ENCODE measurements at places on chromosomes 6 and 20. TPM values are rescaled to one million over a fixed set of nuclear protein-coding genes. Genes with fewer than 3 reads are reported as not detected.

Gene SDC4
- 41.2 TPM for total RNA-seq

- no peak for DNase-seq
- no peak overlapping the region for H3K27ac ChIP-seq
- H3K36me3 ChIP-seq: no peaks in the 10 kb centered on the region
- no peak overlapping the region for H3K4me3 ChIP-seq
- no peaks in the 10 kb centered on the region for H3K4me1 ChIP-seq
Measured at GRCh38 chr20:38202153-38202981, 37.3 kb upstream of the TGM2 start.

DNA sequence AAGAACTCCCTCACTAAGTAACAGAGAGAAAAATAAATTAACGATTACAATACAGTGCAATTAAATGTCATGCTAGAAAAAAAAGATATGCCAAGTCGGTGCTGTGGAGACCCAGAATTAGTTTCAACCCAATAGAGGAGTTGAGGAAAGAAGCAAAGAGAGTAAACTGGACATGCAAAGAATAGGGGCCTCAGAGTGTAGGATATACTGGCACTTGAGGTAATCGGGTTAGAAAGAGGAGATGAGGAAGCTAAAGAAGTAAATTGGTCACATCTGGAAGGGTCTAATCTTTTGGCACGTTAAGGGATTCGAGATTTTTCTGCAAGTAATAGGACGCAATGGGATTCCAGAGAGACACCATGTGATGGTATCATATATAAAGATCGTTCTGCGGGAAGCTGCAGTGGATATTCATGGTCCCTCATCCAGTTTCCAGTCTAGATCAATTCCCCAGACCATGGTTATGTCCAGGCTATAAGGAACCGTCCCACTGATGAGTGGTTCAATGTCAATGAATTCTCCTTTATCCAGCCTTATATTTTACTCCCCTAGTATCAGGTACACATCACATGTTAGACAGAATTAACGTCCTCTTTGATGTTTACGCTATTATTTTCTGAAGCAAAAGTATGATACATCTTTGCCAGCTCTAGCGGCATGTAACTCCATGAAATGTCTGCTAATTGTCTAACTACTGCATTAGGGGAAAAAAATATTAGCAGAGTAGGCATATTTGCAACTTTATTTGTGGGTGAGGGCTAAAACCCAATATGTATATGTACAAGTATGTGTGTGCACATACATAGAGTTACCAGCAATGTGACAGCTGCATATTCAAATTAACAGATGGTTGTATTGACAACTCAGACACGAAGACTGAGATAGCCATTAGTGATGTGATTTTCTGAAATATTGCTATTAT lies 1.1 kb upstream of the TBC1D32 start:
- H3K4me3 ChIP-seq: peak overlapping the region; percentile 74
- H3K27ac ChIP-seq: peak overlapping the region; percentile 98
- no peaks in the 10 kb centered on the region for H3K4me1 ChIP-seq
- no peaks in the 10 kb centered on the region for H3K36me3 ChIP-seq
- H3K27me3 ChIP-seq: no peaks in the 10 kb centered on the region
- no peak for DNase-seq

GRCh38 chr6:72716916-72717315 lies 95.1 kb downstream of the KCNQ5 start:
- no peak overlapping the region for H3K27ac ChIP-seq
- no peaks in the 10 kb centered on the region for H3K4me1 ChIP-seq
- H3K36me3 ChIP-seq: no peaks in the 10 kb centered on the region

DNA sequence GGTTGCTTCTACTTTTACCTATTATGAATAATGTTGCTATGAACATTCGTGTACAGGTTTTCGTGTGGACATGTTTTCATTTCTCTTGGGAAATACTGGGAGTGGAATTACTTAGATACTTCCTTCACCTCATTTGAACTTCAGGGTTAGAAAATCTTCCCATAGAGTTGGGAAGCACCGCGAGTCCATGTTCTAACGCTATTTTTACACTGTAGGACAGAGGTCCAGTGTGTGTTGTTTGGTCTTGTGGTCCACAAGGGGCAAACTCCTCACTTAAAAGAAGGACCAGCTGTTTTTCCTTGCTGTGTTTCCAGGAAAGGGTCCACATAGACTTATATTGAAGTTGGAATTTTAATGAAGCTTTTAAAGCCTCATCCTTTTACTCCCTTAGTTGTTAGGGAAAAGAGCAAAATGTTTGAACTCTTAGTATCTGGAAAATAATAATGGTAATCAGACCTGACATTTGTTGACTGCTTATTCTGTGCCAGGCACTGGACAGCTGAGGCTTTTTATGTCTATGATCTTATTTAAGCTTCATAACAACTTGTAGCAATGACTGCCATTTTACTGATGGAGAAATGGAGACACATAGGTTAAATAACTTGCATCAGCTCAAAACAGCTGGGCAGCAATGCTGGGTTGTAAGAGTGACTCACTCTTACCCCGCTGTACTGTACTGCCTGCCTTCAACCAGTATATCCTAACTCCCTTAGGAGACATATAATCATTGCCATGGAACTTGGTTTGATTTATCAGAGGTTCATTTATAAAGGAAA lies 52.0 kb downstream of the CDC5L start:
- no peaks in the 10 kb centered on the region for H3K36me3 ChIP-seq
- DNase-seq: no peak
- H3K4me1 ChIP-seq: no peaks in the 10 kb centered on the region
- H3K4me3 ChIP-seq: no peak overlapping the region
- H3K27me3 ChIP-seq: no peaks in the 10 kb centered on the region
- H3K27ac ChIP-seq: no peak overlapping the region

- no peaks in the 10 kb centered on the region for H3K27me3 ChIP-seq
- no peak for DNase-seq
- H3K4me1 ChIP-seq: peaks cover 9% of the 10 kb centered on the region
Measured at GRCh38 chr6:160455081-160455480, 106.9 kb downstream of the SLC22A3 start.

Gene RGS17
- not detected for total RNA-seq

DNA sequence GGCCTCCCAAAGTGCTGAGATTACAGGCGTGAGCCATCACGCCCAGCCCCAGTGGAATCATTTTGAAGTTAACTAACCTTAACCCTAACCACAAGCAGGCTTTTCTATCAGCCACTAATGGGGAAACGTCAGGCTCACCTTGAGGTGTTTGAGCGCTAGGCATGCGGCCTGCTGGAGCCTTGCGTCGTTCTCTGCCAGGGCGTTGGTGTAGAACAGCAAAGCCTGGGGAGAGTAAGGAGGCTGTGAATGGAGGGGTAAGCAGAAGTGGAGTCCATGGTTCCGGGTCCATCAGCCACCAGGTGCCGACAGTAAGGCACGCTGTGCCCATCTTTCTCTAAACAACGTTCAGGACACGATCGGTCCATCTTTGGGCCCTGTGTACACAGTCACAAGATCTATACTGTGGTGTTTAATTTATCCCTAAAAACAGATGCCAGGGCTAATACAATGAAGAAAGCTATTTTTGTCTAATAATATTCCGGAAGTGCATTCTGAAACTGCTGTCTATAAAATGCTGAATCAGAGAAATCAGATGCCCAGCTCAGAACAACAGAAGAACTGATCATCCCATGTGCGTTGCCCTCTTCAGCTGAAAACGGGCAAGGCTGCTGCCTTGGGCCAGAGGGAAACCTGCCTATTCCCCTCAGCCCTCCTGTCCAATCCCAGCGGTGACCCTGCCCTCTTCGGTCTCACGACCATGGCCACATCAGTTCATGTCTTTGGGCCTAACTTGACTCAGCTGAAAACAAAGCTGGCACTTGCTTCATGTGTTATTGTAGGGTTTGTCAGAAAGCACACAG lies 79.6 kb downstream of the PTPN1 start:
- H3K4me3 ChIP-seq: no peak overlapping the region
- no peaks in the 10 kb centered on the region for H3K36me3 ChIP-seq
- no peak for DNase-seq
- no peaks in the 10 kb centered on the region for H3K27me3 ChIP-seq

DNA sequence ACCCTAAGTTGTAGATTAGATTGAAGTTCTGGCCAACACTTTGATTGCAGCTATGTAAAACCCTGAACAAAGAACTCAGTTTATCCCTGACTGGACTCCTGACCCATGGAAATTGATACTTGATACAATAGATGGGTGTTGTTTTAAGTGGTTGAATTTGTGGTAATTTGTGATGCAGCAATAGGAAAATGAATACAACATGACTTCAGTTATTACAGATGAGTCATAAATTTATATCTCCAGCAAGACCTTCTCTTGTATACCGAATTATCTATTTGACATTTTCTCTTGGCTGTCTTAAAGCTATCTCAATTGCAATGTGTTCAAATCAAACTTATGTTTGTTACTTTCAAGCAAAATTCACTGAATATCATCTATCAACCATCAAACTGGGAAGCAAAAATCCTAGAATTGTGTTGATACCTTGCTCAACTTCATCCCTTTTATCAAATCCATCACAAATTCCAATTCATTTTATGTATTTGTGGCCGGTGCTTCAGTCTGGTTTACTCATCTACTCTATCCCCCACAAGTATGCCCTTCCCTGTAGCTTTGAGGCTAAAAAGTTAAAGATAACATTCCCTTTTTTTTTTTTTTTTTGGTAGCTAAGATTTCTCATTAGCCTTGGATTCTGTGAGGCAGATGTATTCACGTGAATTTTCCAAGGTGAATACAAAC lies 129.4 kb upstream of the CENPW start:
- no peak overlapping the region for H3K27ac ChIP-seq
- no peaks in the 10 kb centered on the region for H3K27me3 ChIP-seq
- DNase-seq: no peak
- no peak overlapping the region for H3K4me3 ChIP-seq
- no peaks in the 10 kb centered on the region for H3K4me1 ChIP-seq

GRCh38 chr6:93784794-93785693 lies 365.7 kb upstream of the EPHA7 start:
- H3K27me3 ChIP-seq: no peaks in the 10 kb centered on the region
- peak; percentile 24 for DNase-seq
- no peaks in the 10 kb centered on the region for H3K36me3 ChIP-seq
- peaks cover 25% of the 10 kb centered on the region for H3K4me1 ChIP-seq
- H3K4me3 ChIP-seq: peak overlapping the region; percentile 14
- no peak overlapping the region for H3K27ac ChIP-seq

DNA sequence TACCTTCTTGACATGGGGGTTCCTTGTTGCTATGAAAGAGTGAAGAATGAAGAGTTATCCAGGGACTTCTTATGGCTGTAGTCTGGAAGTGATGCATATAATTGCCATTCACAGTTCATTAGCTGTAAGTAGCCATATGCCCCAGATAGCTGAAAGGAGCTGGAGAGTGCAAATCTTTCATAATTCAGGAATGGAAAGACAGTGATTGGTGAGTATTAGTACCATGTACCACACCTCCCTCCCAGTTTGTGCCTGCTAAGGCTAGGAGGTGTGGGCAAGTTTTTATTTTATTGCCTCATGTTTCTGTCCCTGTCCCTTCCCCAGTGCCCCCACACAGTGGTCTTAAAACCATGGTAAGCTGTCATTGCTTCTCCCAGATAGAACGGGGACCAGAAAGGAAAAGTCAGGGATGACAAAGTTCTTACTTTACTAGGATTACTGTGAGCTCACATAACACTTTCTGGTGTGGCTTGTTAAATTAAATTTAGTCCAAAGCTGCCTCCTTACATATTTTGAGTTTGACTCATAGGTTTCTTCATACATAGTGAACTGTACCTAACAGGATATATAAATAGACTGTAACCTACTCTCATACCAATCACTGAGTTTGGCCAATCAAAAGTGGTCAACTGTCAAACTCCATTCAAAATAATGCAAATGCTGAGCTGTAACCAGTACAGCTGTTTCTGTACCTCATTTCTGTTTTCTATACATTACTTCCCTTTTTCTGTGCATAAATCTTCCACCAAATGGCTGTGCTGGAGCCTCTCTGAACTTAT lies 119.4 kb downstream of the RFPL4B start:
- H3K27me3 ChIP-seq: no peaks in the 10 kb centered on the region
- no peak overlapping the region for H3K27ac ChIP-seq
- no peak overlapping the region for H3K4me3 ChIP-seq

Data from tibial nerve (tissue), 4 donors.